Activated T-cell treated with anti-CD3 and anti-CD28 coated beads, Interleukin-2, amount 50 U/mL, for 72 hours (primary cell): ENCODE measurements at places on chromosomes 2 and 18.

- DNase-seq = no peak
Observed at GRCh38 chr2:124999906-125000305, 974.8 kb downstream of the CNTNAP5 start.

DNA sequence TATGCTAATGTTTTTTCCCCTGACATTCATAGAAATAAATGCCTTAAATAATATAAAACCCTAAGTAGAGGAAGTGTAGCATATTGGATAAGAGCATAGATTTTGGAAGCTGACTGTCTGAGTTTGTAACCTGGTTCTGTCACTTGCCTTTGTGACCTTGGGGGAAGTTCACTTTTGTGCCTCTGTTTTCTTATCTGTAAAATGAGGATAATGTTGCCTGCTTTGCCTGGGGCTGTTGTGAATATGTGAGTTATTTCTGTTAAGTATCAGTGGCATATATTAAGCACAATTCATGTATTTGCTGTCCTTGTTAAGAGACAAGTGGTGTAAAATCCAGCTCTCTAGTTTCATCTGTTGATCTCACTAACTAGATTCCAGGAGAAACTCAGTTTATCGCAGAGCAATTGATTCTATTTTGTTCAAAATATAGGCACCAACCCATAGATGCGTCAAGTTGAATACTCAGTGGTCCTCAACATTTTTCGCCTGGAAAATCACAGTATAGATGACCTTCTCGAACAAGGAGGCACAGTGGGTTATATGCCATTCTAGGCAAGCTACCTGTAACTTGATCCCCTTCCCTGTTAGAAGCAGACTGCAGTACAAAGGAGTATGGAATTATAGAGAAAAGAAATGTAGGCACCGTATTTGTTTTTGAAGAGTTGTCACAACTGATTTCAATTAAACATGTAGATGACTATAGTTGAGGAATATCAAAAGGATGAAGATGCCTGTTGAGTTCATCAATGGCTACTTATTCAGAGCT is 67.0 kb downstream of the SOCS6 start:
- DNase-seq = no peak

- no peak for DNase-seq
Observed at GRCh38 chr2:381941-382727, 94.2 kb upstream of the ALKAL2 start.

GRCh38 chr2:146246002-146246735 is 1598.7 kb upstream of the ACVR2A start:
- no peak for DNase-seq

DNA sequence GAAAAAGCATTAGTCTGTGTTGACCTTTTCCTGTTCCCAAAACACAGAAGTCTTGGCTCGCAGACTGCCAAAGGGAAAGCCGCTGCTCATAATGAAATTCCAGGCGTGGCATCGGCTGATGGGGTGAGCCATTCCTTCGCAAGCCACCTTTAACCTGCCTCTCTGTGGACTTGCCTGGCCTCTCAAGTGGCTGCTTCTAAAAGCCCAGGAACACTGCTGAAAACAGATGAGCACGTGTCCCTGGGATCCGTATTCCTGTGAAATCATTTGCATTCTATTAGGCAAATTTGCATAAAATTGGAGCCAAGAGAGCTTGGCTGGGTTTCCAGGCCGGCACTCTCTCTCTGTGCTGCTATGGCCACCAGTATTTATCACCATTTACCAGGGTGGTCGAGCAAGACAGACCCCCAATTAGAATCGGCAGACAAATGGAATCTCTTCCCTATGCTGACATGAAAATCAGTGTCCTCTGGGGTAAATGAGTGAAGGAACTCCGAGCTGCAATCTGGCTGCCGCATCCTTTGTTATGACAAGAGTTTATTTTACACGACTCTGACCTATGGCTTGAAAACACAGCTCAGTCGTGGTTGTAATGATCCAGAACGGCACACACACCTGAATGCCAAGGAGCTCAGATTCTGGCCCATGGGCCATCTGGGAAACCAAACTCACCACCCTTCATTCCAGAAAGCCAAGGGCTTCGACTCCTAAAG is 21.7 kb downstream of the BCL2 start:
- DNase-seq = no peak

GRCh38 chr18:77250926-77251729 is 1.5 kb downstream of the GALR1 start:
- DNase-seq = no peak

DNA sequence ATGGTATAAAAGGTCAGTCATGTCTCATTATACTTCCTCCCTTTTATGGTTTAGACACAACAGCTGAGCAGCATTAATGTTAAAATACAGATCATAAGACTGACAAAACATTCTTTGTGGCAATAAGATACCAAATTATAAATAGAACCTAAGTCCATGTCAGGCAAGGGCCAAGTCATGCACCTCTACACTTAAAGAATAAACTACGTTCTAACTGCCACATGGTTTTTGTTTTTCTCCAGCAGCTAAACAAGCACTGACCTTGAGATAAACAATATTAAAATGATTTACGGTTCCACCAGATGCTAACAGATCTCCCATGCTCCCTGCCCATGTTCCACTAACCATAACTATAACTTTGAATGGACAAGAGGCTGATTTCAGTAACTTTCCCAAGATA is 368.6 kb upstream of the TFPI start:
- DNase-seq = no peak

- no peak for DNase-seq
Observed at GRCh38 chr2:122378521-122378920, 623.1 kb downstream of the TSN start.

GRCh38 chr2:60557486-60557864 is 4.0 kb upstream of the BCL11A start:
- DNase-seq = no peak

DNA sequence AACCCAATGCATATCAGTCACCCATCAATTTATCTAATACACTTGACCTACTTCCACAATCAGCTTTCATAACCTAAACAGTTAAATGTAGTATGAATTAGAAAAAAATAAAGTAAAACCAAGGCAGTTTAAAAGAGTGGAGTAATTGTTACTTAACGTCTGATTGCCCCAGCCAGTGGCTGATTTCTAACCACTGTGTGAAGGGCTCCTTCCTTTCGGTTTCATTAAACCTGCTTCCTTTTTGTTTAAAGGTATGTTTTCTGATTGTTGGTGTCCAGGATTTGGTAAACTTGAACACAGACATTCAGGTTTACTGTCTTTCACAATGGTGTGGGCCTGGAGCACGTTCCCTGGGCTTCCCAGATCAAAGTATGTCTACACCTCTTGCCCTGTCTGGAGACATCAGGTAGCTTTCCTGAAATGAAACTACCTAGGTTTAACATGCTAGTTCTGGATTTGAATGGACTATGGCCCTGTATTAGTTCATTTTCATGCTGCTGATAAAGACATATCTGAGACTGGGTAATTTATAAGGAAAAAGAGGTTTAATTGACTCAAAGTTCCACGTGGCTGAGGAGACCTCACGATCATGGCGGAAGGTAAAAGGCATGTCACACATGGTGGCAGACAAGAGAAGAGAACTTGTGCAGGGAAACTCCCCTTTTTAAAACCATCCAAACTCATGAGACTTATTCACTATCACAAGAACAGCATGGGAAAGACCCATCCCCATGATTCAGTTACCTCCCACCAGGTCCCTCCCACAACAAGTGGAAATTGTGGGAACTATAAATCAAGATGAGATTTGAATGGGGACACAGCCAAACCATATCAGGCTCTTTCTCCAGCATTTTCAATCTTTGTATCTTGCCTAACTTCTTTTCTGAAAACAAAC is 605.2 kb upstream of the ID2 start:
- DNase-seq = no peak

- no peak for DNase-seq
Observed at GRCh38 chr18:2256577-2256976, 314.7 kb downstream of the METTL4 start.

DNA sequence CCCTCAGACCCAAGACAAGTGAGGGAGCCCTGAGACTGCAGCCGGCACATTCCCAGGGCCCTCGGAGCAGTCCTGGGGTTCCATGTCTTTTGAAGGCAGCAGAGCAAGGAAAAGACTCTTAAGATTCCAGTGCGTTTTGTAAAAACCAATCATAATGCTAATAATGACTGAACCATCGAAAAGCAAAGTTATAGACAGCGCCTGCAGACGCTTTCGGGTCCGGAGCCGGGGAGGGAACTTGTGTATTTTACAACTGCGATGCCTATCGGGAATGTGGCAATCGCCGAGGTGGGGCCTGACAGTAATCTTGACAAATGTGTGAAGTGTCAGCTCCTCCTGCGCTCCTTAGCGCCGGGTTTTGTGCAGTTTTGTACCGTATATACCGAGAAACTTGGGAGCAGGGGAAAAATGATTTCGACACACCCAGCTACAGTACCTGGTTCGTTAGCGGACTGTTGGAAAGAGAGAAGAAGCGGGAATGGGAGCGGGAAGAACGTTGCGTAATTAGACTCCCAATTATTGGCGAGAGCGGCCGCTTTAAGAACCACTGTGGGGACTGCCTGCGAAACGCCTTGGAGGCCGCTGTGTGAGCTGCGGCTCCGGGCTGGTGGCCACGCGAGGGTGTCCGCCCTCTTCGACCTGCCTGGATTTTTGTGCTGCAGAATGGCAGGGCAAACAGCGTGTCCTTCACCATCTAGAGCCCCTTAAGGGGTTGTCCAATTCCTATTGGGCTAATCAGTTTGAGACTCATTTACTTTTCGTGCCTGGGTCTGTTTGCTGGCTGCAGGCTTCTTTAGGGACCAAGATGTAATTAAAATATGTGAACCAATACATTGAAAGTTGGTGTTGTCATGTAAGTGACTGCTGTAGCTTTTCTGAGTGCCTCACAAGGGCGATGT is 2.4 kb downstream of the EPAS1 start:
- no peak for DNase-seq

DNA sequence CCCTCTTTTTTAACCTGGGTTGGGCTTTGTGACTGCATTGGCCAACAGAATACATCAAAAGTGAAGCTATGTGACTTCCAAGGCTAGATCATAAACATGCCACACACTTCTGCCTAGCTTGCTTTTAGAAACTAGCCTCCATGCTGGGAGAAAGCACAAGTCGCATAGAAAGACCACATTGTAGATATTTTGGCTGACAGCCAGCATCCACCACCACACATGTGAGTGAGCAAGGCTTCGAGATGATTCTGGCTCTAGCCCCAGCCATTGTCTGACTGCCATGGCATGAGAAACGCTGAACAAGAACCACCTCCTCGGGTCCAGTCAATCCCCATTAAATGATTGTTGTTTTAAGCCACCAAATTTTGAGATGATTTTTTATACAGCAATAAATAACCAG is 66.8 kb upstream of the STPG4 start:
- no peak for DNase-seq

- DNase-seq = no peak
Observed at GRCh38 chr2:177545143-177545542, 152.6 kb downstream of the AGPS start.

- DNase-seq = no peak
Observed at GRCh38 chr2:215557701-215558100, 121.8 kb upstream of the FN1 start.

GRCh38 chr2:101617796-101618195 is 79.7 kb upstream of the MAP4K4 start:
- no peak for DNase-seq

DNA sequence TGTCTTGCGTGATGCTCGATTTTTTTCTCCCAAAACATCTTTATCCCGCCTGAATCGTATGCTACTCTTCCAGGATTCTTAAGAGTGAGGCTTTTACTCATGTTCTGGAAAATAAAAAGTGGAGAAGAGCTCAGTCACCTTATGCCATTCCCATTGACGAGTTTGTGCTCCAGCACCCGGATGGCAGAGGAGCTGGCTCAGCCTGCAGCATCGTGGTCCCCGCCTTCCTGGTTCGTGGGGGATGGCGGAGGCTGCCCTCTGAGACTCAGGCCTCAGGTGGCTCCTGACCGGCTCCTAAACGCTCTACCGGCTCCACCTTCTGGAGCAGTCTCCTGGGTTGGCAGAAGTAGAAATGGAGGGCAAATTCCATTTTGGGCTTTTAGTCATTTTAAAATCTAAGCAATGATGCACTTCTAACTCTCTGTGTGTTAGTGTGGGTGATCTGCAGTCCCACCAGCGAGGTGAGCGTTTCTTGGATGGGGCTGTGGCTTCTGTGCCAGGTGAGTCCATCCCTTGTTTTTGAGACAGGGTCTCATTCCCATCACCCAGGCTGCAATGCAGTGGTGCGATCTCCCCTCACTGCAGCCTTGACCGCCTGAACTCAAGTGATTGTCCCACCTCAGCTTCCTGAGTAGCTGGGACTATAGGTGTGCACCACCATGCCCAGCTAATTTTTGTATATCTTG is 27.8 kb downstream of the RTP5 start:
- DNase-seq = no peak

DNA sequence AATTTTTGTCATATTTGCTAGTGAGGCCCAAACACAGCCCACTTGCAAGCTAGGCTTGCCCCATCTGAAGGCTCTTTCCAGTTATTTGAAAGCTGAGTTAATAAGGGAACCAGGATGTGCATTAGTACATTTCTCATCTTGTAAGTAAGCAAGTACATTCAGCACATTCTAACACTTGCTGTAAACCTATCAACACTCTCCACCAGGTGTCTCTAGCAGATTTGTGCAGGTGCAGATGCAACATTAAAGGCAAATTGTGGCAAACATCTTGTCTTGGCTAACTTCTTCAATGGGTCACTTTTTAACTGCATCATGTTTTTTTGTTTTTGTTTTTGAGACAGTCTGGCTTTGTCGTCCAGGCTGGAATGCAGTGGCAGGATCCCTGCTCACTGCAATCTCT is 25.3 kb upstream of the MFSD6 start:
- peak; percentile 14 for DNase-seq

DNA sequence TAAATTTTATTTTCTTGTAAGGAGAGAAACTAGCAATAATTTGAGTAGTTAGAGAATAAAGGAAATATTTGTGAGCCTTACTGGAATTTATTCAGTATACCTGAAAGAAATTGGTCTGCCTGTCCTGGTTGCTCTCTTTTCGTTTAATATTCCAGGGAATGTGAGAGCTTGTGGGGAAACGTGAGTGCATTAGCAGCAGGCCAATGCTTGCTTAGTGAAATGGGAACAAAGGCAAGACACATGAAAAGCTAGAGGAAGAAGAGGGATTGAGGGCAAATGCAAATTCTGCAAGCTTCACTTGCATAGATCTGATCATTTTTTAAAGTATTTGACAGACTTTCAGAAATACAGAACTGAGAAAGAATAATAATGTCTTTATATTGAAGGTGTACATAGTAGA is 111.0 kb downstream of the ERBB4 start:
- no peak for DNase-seq

GRCh38 chr2:122001441-122001874 is 246.0 kb downstream of the TSN start:
- DNase-seq = no peak

DNA sequence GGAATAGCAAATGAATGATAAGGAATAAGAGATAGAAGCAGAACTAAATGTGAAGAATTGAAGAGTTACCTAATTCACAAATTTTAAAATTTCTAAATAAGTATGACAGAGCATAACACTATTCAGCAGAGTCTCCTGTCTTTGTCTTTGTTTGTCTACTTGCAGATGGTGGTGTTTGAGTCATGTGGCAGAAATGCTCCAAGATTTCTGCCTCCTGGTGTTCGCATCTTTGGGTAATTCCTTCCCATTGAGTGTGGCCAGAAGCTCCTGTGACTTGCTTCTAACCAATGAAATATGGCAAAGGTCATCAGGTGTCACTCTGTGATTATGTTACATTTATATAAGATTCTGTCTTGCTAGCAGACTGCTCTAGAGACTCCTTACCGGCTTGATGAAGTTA is 45.6 kb upstream of the GALNT3 start:
- DNase-seq = no peak

GRCh38 chr2:159867567-159868361 is 69.8 kb upstream of the CD302 start:
- no peak for DNase-seq

GRCh38 chr2:72837171-72837570 is 11.3 kb upstream of the EXOC6B start:
- DNase-seq = no peak
